ENCODE measurements at places on chromosomes 5 and 9.

DNA sequence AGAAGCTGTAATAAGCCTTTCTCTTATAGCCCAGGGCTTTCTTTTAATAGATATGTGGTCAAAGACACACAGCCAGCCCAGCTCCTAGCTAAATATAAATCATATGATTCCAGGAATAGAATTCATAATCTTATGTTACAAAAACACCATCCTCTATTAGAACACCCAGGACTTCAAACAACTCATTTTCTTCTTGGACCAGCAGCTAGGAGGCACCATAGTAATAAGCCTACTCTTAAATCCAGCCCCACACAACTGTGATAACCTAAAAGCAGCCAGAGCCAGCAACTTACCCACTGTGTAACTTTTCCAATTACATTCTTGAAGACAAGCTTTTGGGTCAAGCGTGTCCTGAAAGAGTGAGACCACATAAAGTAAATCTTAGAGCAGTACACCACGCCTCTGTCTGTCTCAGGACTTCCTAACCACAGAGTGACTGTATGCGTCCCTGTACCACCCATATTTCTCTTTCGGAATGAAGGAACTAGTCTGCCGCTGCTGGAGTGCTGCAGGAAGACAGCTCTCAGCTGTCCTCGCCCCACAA, 223.8 kb downstream of the TLE1 start:
- no peak for DNase-seq

DNA sequence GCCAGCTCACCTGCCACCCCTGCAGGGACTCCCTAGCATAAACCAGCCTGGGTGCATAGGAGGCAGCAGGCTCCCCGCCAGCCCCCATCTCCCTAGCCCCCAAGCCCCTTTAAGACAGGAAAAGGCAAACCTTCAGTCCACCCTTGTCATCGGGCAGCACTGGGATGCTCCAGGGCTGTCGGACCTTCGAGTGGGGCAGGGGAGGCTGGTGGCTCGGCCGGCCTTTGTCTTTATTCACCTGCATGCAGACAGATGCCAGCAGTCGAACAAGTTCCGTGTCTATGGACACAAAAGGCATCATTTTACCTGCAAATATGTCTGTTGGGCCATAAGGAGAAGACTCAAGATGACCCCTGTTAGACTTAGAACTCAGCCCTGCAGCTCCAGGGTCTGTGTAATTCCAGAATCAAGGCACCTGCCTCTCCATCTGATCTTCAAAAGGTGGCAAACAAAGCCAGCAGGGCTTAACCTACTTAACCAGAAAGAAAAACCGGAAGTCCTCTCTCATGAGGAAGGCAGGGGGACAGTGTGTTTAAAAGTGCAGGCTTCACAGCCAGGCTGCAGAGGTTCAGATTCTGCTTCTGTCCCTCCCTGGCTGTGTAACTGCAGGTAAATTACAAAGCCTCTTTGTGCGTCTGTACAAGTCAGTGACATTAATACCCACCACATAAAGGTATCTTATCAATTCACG, 16.2 kb downstream of the ANKS6 start:
- DNase-seq, result no peak

- DNase-seq, result no peak
Observed at GRCh38 chr5:56749842-56750241, 65.5 kb upstream of the MAP3K1 start.

GRCh38 chr5:127311349-127311748, 20.8 kb downstream of the MEGF10 start:
- DNase-seq, result no peak

DNA sequence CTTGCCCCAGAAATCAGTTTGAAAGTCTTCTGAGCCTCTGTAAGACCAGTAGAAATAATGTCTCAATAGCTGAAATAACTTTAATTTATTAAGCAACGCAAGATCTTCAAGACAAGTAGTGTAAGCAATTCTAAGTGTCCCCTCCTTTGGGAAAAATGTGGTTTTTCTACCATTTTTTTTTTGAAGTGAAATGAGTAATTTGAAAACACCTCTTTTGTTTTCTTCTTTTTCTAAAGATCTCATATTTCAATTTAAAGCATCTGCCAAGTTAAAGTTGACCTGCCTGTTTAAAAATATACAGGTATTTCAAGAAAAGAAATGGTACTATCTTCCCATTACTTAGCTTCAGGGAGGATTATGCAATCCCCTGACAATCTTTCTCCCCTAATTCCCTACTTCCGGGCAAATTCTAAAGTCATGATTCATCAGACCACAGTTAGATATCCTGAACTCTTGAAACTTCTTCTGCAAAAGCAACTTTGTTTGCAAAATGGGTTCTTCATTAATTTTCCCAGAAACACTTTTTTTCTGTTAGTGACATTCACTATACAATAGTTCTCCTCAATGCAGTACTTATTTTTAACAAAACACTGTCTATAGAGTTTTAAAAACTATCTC, 7.8 kb upstream of the ANXA1 start:
- DNase-seq, result no peak

GRCh38 chr9:135877791-135878527, 29.4 kb downstream of the CAMSAP1 start:
- no peak for DNase-seq

- DNase-seq, result no peak
Observed at GRCh38 chr5:14756478-14756877, 92.0 kb downstream of the OTULIN start.

All from glutamatergic neuron (in vitro differentiated cells).